Left lung (tissue), 14 donors: ENCODE measurements at places on chromosomes 4 and X. TPM values are rescaled to one million over a fixed set of nuclear protein-coding genes. Genes with fewer than 3 reads are reported as not detected.

Gene APEX2
- polyA plus RNA-seq: 14.8 TPM

Gene GAGE13
- not detected for polyA plus RNA-seq

Gene SYNPO2
- 5.1 TPM for polyA plus RNA-seq

Gene S100P
- polyA plus RNA-seq: 5.4 TPM

Gene IL3RA
- 26.4 TPM for polyA plus RNA-seq

Gene MAGEA10
- polyA plus RNA-seq: not detected

DNA sequence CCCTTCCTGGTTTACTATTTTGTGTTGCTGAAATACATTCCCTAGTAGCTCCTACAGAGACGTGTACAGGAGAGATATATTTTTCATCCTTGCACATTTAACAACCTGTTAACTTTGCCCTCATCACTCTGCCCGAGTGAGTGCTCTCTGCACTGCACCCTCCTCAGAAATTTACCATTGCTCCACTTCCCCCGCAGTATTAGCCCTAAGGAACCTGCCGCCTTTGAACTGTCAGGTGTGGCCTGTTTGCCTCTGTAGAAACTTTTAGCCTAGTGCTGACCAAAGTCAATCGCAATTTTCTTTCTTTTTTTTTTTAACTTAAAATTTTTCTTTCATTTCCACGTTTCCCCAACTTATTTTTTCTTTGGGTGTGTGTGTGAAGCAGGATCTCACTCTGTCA lies 46.6 kb upstream of the TBL1X start:
- no peak for DNase-seq

- DNase-seq: peak; percentile 20
Measured at GRCh38 chr4:53346920-53347852, 18.7 kb downstream of the SCFD2 start.

DNA sequence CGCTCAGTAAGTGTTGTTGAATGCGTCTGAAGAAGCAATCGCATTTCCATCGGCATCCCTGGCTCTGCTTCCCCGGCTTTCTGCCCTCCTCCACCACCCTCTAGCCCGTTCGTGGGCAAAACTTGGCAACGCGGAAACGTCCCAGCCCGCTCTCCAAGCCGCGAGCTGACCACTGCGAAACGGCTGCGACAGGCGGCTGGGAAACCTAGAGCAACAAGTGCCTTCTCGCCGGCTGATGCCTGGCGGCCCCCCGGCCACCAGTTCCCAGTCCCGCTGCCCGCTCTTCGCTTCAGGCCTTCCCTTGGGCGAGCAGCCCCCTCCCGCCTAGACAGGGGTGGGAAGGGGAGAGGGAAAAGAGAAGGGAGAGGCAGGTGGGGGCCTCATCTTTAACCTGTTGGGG lies 837 bp downstream of the CITED1 start:
- DNase-seq: no peak

DNA sequence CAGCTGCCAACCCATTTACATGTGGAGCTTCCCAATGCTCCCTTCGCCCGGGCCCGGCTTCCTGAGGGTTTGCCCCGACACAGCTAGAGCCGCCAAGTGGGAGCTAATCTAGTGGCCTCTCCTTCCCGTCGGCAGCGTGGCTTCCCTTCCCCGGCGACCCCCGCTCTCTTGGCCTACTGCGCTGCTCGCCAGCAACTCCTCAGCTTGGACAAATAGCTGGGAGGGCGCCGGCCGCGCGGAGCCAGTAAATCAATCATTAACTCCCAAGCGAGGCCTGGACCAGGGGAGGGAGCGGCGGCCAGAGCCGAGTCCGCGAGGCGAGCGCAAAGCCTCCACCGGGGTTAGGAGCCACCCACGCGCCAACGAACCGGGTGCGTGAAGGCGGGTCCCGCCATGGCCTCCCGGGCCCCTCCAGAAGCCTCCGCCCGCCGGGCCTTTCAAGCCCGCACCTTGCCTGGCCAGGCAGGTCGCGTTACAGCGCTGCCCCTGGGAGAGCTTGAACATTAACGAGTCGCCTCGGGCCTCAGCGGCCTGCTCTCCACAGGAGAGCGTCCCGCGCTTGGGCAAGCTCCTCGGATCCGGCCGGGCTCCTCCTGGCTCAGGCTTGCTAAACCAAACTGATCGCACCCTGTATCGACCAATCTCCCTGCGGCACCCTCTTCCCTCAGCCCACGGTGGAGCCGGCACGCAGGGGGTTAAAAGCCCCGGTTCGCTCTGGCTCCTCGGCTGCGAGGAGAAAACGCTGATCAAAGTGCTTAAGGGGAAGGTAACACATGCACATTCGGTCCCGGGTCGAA lies 10.6 kb upstream of the BCOR start:
- DNase-seq: no peak

DNA sequence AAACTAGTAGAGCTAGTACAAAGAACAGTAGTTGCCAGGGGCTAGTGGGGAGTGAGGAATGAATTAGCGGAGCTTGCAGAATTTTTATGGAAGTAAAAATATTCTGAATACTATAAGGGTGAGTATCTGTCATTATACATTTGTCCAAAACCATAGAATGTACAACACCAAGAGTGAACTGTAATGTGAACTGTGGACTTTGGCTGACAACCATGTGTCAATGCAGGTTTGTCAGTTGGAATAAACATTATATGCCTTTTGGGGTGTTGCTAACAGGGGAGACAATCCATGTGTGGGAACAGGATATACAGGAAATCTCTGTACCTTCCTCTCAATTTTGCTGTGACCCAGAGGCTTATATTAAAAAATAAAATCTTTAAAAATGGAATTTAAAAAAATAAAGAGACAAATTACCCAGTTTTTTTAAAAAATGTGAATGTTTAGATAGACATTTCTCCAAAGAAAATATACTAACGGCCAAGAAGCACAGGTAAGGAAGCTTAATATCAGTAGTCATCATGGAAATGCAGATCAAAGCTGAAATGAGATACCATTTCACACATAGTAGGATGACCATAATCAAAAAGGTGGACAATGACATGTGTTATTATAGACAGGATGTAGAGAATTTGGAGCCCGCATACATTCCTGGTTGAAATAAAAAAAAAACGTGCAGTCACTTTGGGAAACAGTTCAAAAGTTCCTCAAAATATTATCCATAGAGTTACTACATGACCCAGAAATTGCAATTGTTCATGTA lies 899.8 kb downstream of the RAB28 start:
- DNase-seq: no peak

GRCh38 chr4:8647626-8648025 lies 55.1 kb downstream of the CPZ start:
- DNase-seq: no peak

DNA sequence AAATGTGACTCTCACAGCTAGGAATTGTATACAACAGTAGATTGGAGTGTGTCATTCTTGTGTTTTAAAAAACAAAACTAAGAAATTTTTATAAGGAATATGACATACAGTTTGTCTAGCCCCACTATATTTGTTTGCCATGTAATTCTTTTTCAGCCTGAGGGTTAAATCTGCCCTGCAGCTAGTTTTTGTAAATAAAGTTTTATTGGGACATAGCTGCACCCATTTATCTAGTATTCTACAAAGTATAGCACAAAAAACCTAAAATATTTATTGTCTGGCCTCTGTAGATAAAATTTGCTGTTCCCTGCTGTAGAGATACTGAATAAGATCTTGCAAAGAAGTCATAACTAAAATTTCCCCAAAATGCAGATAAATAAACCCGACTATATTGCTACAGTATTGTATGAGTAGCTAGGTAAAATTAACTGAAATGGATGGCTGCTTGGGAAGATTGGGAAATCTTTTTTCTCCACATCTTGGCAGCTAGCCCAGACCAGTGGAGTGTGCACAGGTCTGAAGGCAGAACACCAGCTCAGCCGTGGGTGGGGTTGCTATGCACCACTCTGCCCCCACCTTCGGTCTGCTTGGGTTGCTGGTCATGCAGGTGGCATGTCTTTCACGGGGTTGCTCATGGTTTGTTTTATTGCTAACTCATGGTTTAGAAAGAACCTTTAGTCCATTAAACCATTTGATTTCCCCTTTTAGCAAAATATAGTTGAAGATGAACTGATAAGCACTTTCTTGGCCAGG lies 127.9 kb downstream of the KLHL8 start:
- DNase-seq: peak; percentile 77

- DNase-seq: no peak
Measured at GRCh38 chrX:85620466-85620865, 241.0 kb upstream of the POF1B start.

DNA sequence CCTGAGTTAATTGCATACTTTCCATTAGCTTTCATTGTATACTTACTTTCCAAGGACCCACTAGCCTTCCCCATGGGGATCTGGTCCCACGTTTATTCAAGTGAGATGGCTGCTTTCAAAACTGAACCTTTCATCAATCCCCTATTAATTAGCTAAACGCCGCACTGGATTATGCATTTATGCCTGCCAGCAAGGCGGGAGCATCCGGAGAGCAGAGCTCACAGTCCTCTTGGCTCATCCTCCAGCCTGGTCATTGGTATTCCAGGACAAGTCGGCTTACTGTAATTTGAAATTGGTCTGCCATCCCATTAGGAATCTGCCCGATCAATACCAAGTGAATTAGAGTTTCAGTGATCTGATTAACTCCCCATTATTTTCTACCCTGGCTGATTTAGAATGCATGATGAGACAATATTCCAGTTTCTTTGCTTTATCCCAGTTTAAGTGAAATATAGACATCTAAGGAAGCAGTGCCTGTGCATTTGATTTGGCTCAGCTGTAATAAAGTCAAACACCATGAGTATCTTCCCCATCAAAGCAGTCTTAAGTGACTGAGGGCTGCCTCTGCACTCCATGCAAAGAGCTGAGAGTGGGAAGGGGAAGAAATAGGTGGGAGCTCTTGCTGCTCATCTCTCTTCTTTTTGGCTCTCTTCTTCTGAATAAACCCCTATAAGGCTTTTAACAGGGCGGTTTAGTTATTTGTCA lies 411.4 kb downstream of the GPAT3 start:
- DNase-seq: no peak

DNA sequence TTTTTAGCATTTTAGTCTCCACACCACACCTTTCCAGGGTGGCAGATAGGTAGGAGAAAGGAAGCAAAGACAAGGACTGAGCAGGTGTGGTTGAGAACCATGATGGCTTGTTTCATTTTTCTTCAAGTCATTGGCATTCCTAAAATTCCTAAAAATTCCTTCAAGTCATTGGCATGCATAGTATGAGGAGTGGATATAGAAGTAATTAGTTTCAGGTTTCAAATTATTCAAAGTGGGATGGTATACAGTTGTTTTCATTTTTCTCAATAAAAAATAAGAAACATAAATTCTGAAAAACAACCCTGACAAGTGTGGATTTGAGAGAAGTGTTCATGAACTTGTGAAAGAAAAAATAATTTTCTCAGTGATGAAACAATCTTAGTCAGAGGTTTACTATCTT lies 22.3 kb upstream of the HERC3 start:
- no peak for DNase-seq

DNA sequence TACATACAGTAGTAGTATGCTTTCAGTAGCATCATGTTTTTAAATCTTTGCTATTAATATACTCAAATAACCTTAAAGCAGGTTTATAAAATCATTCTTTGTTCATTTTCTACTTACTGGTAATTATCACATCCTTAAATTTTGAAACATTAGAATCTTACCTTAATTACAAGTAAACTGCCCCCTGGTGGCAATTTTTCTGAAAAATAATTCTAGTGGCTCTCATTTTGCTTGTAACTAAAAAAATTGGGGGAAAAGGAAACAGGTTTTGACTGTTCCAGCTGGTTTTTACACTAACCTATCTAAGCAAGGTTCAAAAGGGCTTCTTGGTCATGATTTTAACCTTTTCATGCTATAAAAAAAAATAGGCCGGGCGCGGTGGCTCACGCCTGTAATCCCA lies 18.5 kb upstream of the DCAF4L1 start:
- no peak for DNase-seq

- no peak for DNase-seq
Measured at GRCh38 chrX:43225626-43226328, 430.3 kb upstream of the MAOA start.

- no peak for DNase-seq
Measured at GRCh38 chr4:149247164-149247563, 568.5 kb downstream of the IQCM start.

DNA sequence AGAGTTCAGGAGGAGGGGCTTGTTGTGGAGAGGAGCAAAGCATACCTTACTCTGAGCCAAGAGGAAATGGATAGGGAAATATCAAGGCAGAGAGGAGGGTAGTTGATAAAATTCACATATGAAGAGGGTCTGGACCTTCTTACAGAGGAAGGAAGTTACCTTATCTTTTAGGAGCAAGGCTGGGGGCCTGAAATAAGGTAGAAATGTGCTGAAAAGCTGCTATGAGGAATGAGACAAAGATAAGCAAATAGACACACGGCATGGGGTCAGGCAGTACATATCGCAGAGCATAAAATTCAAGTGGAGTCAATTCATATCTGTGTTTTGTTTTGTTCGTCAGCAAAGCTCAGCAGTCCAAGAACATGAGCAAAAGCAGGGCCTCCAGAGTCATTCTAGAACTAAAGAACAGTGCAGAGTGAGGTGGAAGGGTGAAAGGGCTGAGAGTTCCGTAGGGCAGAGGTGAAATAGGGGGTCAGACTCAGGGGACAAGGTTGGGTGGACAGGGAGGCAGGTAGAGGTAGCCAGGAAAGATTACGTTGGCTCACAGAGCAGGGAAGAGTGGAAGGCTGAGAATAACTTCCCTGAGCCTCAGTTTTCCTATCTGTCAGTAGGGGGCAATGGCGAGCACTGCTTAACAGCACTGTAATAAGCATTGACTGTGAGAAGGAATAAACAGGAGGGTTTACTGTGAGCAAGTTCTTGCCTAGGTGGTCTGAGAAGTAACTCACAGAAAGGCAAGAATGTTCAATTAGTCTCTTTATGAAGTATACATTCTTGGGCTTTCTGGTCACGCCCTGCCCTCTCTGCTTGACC lies 9.2 kb downstream of the VSIG4 start:
- no peak for DNase-seq

GRCh38 chr4:122816476-122816875 lies 10.2 kb upstream of the FGF2 start:
- DNase-seq: no peak

DNA sequence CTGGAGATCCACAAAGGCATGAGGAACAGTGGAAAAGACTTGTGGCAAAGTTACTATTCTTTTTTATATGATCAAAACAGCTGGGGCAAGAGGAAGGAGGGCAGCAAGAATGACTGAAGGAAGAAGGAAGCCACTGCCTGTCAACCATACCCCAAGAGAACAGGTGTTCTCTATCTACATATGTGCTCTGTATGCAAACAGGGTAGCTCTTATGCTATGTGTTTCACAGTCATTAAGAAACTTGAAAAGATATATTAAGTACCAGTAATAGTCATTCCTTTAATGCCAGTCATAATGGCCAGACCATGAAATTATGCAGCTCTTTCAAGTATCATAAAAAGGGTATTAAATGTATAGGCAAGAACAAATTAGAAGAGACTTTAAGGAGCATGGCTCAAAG lies 363.9 kb downstream of the KLHL13 start:
- no peak for DNase-seq
